Activated T-helper 17 cell treated with anti-CD3 and anti-CD28 coated beads, Interleukin-2, amount 50 U/mL, for 72 hours (primary cell): ENCODE measurements at places on chromosomes 6 and 20. TPM values are rescaled to one million over a fixed set of nuclear protein-coding genes. Genes with fewer than 3 reads are reported as not detected.

Gene CAP2
- not detected for total RNA-seq

GRCh38 chr6:135358251-135358821 lies 139.2 kb downstream of the AHI1 start:
- no peak for ATAC-seq

GRCh38 chr6:35264550-35265274 lies 5.2 kb downstream of the ZNF76 start:
- ATAC-seq, result no peak

- no peak for ATAC-seq
These were observed 26.9 kb downstream of the FAM50B start for GRCh38 chr6:3876101-3876500.

DNA sequence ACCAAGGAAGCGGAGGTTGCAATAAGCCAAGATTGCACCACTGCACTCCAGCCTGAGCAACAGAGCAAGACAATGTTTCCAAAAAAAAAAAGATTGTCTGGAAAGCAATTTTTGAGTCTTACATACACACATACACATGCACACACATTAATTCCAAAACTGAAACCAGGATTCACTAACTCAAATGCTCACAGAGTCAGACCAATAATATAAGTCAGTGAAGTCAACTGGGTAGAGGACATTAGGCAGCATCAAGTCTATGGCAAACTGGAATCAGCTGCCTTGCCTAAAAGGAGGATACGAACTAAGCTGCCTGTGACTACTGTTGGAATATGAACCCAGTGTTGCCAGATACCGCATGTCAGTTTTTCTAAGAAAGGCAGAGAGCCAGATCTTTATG lies 15.7 kb downstream of the REM1 start:
- no peak for ATAC-seq

DNA sequence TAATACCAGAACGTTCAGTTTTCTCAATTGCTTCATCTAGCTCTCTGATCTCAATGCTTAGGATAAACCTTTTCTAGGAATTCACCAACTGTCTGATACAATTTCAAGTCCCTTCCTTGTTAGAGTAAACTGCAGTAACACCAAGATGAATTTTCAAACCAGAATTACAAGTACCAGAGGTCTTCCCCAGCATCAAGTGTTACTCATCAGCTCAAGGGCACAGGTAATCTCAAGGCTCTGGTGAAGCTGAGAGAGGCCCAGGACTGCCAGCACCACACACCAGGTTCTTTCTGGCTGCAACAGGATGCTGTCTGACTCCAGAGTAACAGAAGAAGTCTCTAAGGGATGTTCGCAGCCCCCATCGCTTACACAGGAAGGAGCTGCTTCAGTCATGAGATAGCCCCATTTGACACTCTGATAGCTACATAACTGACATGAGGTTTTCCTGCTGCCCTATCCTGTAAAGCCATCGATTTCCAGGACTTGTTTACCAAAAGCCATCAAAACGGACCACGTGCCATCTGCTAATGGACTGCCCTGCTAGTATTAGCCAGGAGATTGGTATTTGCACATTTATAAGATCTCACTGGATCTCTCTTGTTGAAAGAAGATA lies 549.4 kb downstream of the UTRN start:
- ATAC-seq, result no peak

Gene TMEM239
- total RNA-seq, result not detected

- no peak for ATAC-seq
These were observed 95.4 kb downstream of the OGFRL1 start for GRCh38 chr6:71383901-71384489.

DNA sequence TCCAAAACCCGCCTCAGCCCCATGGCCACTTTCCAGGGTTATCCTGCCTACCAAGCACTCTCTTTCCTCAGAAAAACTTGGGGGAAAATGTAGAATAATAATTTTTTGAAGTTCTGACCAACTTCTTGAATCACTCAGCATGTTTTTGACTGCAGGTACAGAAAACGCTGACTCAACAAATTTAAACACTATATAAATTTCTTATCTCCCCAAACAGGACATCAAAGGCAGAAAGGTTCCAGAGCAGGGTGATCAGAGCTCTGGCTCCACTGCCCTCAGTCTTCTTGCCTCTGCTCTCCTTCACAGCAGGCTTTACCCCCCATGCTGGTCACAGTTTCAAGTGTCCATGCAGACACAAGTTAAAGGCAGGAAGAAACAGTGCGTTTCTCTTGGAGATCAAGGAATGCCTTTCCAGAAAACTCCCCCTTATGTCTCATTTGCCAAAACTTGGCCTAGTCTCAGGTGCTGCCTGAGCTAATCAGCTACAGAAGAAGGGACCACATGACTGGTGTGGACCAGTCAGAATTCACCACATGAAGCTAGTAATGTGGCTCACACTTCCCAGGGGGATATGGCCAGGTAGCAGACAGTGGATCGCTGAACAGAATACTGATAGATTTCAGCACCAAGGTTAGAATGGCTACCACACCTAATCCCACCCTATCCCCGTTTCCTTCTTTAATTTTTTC lies 24.4 kb upstream of the SLC17A3 start:
- no peak for ATAC-seq

- no peak for ATAC-seq
These were observed 249.0 kb downstream of the UTRN start for GRCh38 chr6:144534180-144534579.

DNA sequence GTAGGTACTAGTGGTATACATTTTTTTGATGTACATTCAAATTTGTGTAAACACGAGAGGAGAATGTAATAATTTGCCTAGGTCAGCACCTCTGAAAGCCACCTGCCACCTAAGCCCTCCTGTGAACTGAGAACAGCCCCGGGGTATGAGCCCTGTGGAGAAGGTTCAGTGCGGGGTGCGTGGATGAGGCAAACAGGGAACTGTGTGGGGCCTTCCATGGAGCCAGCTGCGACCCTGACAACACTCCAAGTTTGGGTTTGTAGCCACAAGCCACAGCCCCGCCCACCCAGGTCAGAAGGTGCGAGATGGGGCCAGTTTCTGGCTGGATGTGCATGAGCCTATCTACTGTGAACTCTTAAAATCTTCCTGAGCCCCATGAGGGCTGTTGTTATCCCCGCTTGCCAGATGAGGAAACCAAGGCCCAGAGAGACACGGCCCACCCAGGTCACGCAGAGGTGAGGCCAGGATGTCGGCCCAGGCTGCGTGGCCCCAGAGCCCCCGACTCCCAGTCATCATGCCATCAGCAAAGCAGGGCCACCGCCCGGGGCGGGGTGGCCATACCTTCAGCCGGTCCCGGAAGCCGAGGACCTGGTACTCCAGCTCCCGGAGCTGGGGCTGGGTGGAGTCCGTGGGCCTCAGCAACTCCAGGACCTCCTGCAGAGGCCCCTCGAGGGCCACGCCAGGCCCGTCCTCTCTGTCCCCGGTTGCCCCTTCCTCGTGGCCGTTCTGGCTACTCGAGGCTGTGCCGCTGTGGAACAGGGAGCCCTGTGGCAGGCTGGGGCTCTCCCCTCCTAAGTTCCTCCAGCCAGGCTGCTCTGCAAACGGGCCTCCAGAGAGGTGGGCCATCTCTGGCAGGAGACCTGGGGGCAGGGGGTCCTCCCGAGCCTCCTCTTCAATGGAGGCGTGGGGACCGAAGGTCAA lies 89.6 kb downstream of the RIPOR3 start:
- no peak for ATAC-seq

Gene GPX6
- total RNA-seq, result not detected

Gene C6orf132
- 0.22 TPM for total RNA-seq

GRCh38 chr20:62618611-62619529 lies 23.4 kb upstream of the SLCO4A1 start:
- peak; percentile 65 for ATAC-seq

GRCh38 chr6:126600258-126600916 lies 260.5 kb downstream of the CENPW start:
- no peak for ATAC-seq

Gene BEND6
- not detected for total RNA-seq

- no peak for ATAC-seq
These were observed 176.0 kb upstream of the NT5E start for GRCh38 chr6:85273870-85274269.

GRCh38 chr20:35972462-35972861 lies 4.1 kb downstream of the CNBD2 start:
- no peak for ATAC-seq

Gene GGTLC1
- total RNA-seq, result not detected

Gene RBPJL
- total RNA-seq, result not detected

GRCh38 chr6:18431581-18431980 lies 44.4 kb downstream of the RNF144B start:
- ATAC-seq, result no peak

DNA sequence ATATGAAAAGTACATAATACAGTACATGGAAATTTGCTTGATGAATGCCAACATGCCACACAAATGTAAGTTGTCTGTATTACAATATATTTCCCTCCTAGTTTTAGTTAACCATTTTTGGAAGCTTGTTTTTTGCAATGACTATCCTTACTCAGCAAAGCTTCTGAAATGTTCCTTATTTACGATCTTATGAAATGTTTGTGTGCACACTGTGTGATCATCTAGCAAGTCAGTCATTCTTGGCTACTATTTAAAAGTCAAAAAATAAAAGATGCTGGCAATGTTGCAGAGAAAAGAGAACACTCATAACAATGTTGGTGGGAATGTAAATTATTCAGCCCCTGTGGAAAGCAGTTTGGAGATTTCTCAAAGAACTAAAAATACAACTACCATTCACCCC lies 33.8 kb downstream of the SUMO4 start:
- no peak for ATAC-seq

Gene COL19A1
- total RNA-seq, result 0.48 TPM

DNA sequence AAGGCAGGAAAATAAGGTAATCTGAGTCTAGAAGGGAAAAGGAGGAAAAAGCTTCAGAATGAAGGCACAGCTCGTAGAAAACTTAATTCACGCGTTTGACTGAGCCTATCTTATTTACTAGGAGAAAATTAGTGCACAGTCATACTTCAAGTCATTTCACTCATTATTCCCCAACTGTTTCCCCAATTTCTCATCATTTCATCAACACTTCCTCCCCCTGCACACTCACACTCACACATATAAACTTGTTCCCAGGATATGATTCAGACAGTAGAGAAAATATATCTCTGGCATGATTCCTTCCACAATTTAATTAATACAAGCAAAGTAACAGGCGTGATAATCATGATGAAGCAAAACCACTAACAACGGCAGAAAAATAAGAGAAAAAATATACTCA lies 94.5 kb upstream of the F13A1 start:
- no peak for ATAC-seq

DNA sequence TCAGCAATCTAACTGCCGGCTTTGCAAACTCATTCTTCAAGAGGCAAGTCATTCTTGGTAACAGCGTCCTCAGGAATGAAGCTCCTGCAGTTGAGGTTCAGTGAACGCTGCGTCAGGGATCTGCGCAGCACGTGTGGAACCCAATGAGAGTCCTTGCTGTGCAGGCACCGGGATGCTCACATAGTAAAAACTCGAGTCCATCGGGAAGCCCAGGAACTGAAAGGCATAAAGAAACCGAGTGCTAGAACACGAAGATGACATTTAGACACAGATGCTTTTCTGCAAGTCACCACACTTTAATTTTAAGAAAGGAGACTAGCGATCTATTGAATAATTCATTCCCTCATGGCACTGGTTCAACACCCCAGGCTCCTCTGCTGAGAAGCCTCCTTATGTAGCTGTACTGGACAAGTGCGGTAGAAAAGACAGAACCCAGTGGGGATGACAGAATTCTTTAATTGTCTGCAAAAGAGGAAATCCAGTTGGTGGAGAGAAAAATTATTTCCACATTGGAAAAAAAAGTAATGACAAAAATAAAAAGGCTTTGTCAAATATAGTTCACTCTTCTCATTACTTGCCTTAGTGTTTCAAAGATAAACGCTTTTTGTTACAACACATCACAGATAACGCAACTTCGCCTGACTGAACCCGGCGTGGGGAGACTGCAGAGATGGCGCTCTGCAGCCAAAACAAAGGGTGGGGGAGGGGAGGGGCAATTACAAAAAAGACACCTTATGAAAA lies 1.9 kb upstream of the AFDN start:
- ATAC-seq, result no peak

DNA sequence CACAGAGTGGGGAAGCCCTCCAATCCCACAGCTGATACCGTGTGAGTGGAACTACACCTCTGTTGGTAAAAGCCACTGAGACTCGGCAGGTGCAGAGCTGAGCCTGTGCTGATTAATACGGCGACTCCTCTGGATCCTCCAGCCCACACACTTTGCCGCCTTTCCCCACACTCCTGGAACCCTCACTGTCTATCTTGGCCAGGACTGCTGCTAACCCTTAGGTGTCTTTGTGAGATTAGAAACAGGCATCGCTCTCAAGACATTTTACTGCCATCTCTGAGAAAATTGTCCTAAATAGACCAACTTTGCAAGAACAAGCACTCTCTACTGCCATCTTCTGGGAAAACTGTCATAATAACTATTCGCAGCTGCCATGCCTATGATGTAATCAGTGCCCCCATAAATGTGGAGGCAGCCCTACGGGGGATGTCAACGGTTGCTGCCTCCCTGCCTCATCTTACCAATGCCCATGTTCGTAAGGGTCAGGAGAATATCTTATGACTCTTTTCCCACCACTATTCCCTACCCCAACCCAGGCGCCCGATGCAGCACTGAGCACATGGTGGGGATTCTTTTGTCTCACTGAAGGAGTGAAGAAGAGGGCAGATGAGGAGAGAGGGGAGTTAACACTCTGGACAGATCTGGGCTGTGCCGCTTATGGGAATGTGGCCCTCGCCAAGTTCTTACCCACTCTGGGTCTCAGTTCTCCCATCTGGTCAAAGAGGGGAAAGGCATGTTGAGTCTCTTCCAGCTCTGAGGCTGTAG lies 26.1 kb upstream of the KCNB1 start:
- peak; percentile 39 for ATAC-seq

DNA sequence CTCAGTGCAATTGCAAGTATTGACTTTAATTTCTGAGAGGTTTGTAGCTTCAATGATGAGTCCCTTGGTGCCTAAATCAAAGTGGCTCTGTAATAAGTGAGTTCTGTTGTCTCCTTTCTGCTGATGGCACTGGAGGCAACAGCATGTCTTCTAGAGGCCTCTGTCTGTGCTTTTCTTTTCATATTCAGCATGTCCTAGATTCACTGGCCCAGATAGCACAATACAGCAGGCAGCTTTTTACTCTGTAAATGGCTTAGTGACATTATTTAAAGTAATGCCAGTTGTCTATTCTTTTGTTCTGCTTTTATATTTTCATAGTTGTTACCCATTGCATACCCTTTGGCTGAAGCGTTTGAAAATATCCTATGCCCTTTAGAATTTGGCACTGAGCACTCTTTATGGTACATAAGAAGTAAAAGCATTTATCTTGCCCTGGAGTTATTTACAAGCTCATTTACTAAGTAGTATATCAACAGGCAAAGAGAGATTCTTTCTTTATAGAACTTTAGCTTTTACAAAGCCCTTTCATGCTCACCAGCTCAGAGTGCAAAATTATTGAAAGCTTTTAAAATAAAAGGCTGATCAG lies 271.5 kb upstream of the KCNQ5 start:
- no peak for ATAC-seq

GRCh38 chr6:152293404-152293803 lies 343.8 kb downstream of the SYNE1 start:
- ATAC-seq, result no peak

DNA sequence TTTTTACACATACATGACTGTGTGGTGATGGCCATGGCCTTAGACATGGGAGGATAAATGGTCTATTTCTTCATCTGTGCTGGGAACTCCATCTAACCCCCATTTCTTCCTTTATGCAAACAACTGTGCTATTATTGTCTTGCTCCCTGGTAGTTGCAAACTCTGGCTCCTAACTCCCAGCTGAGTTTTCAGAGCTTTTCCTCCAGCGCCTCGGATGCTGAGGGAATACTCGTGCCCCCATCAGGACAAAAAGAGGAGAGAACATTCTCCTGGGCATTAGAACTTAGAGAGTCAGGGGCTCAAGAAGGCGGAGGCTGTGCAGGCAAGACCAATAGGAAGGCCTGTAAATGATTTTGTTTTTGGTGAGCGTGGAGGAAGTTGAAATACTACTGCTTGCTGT lies 2.1 kb downstream of the DAAM2 start:
- ATAC-seq, result no peak

Gene ERVFRD-1
- not detected for total RNA-seq

Gene CLPSL1
- total RNA-seq, result not detected
